DND-41 (cell line): ENCODE measurements at places on chromosomes 7 and 10.

DNA sequence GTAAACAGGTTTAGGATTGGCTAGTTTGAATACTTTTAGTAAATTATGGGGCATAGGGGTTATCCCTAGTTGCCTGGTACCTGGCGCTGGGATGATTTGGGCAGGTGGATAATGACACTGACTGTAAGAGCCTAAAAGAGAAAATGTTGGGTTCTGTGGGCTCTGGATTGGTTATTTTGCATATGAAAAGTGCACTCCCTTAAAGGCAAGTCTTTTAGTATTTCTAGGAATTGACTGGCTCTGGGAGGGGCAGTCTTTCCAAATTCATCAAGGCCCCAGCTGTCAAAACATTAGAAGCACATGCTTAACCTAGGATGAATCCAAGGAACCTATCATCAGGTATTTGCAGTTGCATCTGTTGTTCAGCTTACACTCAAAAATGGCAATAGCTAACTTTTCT, 454.6 kb upstream of the SORCS1 start:
- no peak overlapping the region for H3K27ac ChIP-seq
- H3K36me3 ChIP-seq = no peaks in the 10 kb centered on the region
- no peak for DNase-seq

DNA sequence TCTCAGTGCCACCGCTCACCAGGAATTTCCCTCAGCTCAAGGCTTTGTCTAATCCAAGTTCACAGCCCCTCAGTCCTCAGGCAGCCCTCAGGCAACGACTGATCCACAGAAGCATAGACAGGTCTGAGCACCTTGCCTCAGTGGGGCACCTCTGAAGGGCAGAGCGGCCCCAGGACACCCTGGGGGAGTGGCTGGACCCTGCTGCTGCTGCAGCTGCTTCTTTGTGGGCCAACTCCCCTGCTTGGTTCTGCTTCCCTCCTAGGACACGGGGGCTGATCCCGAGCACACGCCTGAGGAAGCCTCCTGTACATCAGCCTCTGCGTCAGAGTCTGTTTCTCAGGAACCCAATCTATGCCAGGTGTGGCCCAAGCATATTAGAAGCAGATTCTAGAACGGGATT, 16.2 kb downstream of the CUZD1 start:
- H3K4me3 ChIP-seq = no peak overlapping the region
- H3K27ac ChIP-seq = no peak overlapping the region
- H3K27me3 ChIP-seq = peaks cover 3% of the 10 kb centered on the region
- peaks cover 10% of the 10 kb centered on the region; the same call in 1 of the 2 replicates for H3K36me3 ChIP-seq
- no peak for DNase-seq

- no peak within 1 kb of the TSS for H3K27ac ChIP-seq
- H3K27me3 ChIP-seq = peaks cover 11% of the 10 kb centered on the region
- no peak within 1 kb of the TSS for H3K4me3 ChIP-seq
- DNase-seq = no peak
Observed at GRCh38 chr10:123135415-123136141, at the start of gene HMX3. TSS of gene HMX3 (plus strand) at chr10:123135970. CDS start at chr10:123136051, 81 bp downstream.

DNA sequence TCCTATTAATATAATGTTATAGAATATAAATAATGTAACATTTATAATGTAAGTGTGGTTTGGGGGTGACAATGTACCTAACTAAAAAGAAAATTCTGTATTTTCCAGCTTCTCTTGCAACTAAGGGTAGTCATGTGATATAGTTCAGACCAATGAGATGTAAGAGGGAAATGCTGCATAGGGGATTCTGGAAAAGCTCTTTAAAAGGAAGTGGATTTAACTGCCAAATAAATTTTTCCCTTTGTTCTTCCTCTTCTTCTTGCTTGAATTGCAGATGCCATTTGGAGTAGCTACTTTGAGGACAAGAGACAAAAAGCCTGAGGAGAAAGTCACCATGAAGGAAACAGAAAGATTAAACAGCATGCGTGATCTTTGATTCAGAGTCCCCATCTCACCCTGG, 194.3 kb downstream of the PTEN start:
- peaks cover 36% of the 10 kb centered on the region for H3K4me1 ChIP-seq
- no peak for DNase-seq
- no peaks in the 10 kb centered on the region for H3K27me3 ChIP-seq
- no peaks in the 10 kb centered on the region for H3K36me3 ChIP-seq

DNA sequence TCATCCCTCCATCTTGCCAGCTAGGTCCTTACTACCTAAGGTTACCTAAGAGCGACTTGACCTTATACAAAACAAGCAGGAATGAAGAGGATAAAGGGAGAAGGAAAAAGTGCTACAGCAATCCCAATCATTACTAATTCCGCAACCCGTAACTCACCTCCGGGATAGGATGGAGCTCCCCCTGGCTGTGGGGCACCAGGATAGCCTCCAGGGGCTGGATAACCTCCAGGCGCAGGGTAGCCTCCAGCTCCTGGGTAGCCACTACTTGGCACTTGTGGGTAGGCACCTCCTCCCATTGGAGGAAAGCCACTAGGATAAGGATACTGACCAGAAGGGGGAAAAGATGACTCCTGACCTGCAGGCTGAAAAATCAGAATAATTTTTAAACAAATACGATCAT, 15.8 kb downstream of the ANXA7 start:
- no peak for DNase-seq
- H3K4me1 ChIP-seq = no peaks in the 10 kb centered on the region
- no peak overlapping the region for H3K27ac ChIP-seq
- H3K36me3 ChIP-seq = peaks cover 39% of the 10 kb centered on the region

DNA sequence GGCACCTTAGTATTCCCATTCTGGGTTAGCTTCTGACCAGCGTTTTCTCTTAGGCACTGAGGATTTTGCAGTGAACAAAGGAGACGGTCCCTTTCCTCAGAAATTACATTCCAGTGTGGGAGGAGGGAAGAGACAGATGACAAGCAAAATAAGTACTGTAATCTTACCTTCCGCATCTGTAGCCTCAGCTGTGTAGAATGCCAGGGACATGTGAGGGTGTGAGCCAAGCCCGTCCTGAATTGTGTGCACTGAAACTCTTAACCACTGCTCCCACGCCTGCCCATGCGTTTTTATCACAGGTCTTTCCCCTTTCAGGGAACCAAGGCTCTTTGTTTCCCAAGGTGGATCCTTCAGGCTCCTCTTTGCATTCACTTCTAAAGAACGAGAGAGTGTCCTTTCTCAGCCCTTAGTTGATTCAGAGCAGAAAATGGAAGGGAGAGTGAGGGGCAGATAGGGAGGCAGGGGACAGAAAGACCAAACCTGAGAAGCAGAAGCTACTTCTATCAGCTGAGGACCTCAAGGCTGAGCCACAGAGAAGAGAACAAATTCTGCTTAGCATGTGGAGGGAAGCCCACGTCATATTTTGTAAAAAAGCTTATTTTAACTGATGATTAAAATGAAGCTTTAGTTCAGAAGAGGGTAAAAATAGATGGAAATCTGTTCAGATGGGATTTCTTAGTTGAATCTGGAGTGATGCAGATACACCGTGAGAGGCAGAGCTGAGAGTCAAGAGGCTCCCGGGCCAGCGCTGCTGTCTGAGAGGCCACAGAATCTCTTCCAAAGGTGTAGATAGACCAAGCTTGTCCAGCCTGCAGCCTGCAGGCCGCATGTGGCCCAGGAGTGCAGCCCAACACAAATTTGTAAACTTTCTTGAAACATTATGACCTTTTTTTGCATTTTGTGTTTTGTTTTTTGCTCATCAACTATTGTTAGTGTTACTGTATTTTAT, 122.5 kb downstream of the CCNY start:
- H3K4me1 ChIP-seq = peaks cover 5% of the 10 kb centered on the region; the same call in 1 of the 2 replicates
- no peaks in the 10 kb centered on the region for H3K36me3 ChIP-seq
- no peak overlapping the region for H3K4me3 ChIP-seq
- H3K27me3 ChIP-seq = no peaks in the 10 kb centered on the region
- no peak for DNase-seq

GRCh38 chr7:26278770-26279169, 12.9 kb upstream of the SNX10 start:
- H3K4me1 ChIP-seq = no peaks in the 10 kb centered on the region
- no peaks in the 10 kb centered on the region for H3K36me3 ChIP-seq
- no peak overlapping the region for H3K27ac ChIP-seq
